Adrenal gland (tissue), 19 donors: ENCODE measurements at places on chromosomes 3 and 15.

- no peak overlapping the region for H3K27ac ChIP-seq
- H3K36me3 ChIP-seq, result no peaks in the 10 kb centered on the region
- no peaks in the 10 kb centered on the region for H3K27me3 ChIP-seq
- H3K4me3 ChIP-seq, result no peak overlapping the region
- no peaks in the 10 kb centered on the region for H3K4me1 ChIP-seq
These were observed 41.6 kb downstream of the MEGF11 start for GRCh38 chr15:66211670-66212562.

DNA sequence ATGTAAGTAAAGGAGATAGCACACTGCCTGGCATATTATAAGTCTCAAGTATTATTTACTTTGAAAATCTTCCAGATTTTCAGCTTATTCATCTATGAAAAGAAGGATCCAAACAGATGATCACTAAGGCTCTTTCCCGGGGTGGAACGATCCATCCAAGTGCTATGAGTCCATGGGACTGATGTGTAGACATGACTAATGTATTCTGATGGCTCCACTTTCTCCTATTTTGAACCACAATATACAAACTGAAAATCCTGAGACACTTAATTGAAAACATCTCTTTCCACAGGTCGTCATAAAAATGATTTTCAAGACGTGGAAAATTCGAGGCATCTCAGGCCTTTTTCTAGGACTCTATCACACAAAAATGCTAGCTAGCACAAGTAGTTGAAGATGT is 33.4 kb upstream of the CHRM5 start:
- no peak overlapping the region for H3K4me3 ChIP-seq
- peaks cover 17% of the 10 kb centered on the region for H3K4me1 ChIP-seq
- no peak for DNase-seq
- no peak overlapping the region for H3K27ac ChIP-seq
- H3K36me3 ChIP-seq, result no peaks in the 10 kb centered on the region

GRCh38 chr3:29277249-29277648 is 3.6 kb upstream of the RBMS3 start:
- no peaks in the 10 kb centered on the region for H3K36me3 ChIP-seq
- no peak overlapping the region for H3K4me3 ChIP-seq
- no peaks in the 10 kb centered on the region for H3K4me1 ChIP-seq
- no peaks in the 10 kb centered on the region for H3K27me3 ChIP-seq
- H3K27ac ChIP-seq, result no peak overlapping the region
- DNase-seq, result no peak

- no peak overlapping the region for H3K27ac ChIP-seq
- no peaks in the 10 kb centered on the region for H3K4me1 ChIP-seq
- H3K27me3 ChIP-seq, result no peaks in the 10 kb centered on the region
- DNase-seq, result no peak
- H3K36me3 ChIP-seq, result no peaks in the 10 kb centered on the region
These were observed 101.1 kb upstream of the BOC start for GRCh38 chr3:113110267-113110666.

GRCh38 chr3:80771085-80771484 is 990.4 kb downstream of the GBE1 start:
- no peak overlapping the region for H3K4me3 ChIP-seq
- H3K4me1 ChIP-seq, result no peaks in the 10 kb centered on the region
- H3K27me3 ChIP-seq, result no peaks in the 10 kb centered on the region
- DNase-seq, result no peak
- H3K27ac ChIP-seq, result no peak overlapping the region
- H3K36me3 ChIP-seq, result no peaks in the 10 kb centered on the region

GRCh38 chr3:39712413-39713048 is 96.9 kb upstream of the MYRIP start:
- H3K36me3 ChIP-seq, result no peaks in the 10 kb centered on the region
- no peaks in the 10 kb centered on the region for H3K4me1 ChIP-seq
- H3K4me3 ChIP-seq, result no peak overlapping the region
- H3K27ac ChIP-seq, result no peak overlapping the region
- H3K27me3 ChIP-seq, result no peaks in the 10 kb centered on the region

GRCh38 chr15:66586155-66586976 is 20.6 kb upstream of the LCTL start:
- H3K27ac ChIP-seq, result no peak overlapping the region
- H3K4me1 ChIP-seq, result no peaks in the 10 kb centered on the region
- peaks cover 16% of the 10 kb centered on the region for H3K27me3 ChIP-seq
- no peaks in the 10 kb centered on the region for H3K36me3 ChIP-seq

- peaks cover 45% of the 10 kb centered on the region for H3K4me1 ChIP-seq
- H3K27ac ChIP-seq, result no peak overlapping the region
- no peaks in the 10 kb centered on the region for H3K36me3 ChIP-seq
- no peak overlapping the region for H3K4me3 ChIP-seq
These were observed 3.0 kb upstream of the MAP1A start for GRCh38 chr15:43514241-43515057.

DNA sequence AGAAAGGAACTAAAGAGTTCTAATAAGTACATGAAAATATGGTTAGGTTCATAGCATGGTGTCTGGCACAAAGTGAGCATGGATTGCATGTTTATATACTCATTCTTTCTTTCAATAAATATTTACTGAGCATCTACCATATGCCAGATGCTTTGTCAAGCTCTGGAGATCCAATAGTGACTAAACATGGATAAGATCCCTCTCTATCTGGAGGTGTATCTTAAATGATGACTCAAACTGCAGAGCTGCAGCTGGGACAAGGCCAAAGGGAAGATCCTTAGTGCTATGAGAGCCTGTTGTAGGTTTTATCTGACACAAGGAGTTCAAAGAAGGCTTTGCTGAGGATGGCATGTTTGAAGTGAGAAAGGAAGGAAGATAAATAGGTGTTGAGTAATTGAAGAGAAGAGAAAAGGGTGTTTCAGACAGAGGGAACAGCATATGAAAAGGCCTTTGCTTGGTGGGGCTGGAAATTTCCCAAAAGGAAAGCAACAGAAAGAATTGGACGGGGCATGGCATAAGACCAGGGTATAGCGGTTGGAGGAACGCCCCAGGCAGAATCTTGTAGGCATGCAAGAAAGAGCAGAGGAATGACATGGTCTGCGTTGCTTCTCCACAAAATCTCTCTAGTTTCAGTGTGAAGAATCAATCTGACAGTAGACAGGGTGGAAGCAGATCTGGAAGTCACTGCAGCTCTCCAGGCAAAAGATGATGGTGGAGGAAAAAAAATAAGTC is 239.9 kb upstream of the LRTM1 start:
- H3K4me1 ChIP-seq, result no peaks in the 10 kb centered on the region
- no peaks in the 10 kb centered on the region for H3K36me3 ChIP-seq
- no peak overlapping the region for H3K4me3 ChIP-seq
- no peak for DNase-seq
- no peak overlapping the region for H3K27ac ChIP-seq
